ENCODE measurements at places on chromosomes 7 and 10.

DNA sequence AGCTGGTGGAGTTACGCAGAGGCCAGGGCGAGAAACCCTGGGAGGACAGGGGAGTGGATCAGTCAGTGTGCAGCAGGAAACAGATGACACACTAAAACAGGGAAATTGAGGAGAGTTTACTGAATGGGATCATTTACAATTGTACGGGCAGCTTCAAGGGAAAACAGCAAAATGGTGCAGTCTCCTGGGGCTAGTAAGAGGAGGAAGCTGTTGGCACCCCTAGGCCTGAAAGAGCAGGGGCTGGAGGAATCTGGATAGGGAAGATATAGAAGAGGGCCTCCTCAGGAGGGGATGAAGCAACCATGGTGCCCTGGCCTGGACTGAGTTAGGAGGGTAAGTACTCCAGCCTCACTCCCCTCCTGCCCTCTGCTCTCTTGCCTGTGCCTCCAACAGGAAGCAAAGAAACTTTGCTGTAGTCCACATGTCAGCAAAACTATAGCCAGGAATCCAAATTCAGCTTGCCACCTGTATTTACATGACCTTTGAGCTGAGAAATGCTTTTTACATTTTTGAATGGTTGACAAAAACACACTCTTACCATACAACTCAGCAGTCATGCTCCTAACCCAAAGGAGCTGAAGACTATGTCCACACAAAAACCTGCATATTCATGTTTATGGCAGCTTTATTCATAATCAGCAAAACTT lies 52.3 kb upstream of the OPN4 start:
- no peak for DNase-seq

GRCh38 chr7:158606129-158606528 lies 18.5 kb upstream of the PTPRN2 start:
- no peak for DNase-seq

GRCh38 chr7:138987686-138988085 lies 6.5 kb upstream of the KIAA1549 start:
- no peak for DNase-seq

- peak; percentile 74 for DNase-seq
Observed at GRCh38 chr7:24587853-24588252, 14.6 kb downstream of the PALS2 start.

GRCh38 chr10:42754155-42755027 lies 28.2 kb upstream of the BMS1 start:
- no peak for DNase-seq

- no peak for DNase-seq
Observed at GRCh38 chr10:70889291-70889690, 926 bp upstream of the PCBD1 start.

DNA sequence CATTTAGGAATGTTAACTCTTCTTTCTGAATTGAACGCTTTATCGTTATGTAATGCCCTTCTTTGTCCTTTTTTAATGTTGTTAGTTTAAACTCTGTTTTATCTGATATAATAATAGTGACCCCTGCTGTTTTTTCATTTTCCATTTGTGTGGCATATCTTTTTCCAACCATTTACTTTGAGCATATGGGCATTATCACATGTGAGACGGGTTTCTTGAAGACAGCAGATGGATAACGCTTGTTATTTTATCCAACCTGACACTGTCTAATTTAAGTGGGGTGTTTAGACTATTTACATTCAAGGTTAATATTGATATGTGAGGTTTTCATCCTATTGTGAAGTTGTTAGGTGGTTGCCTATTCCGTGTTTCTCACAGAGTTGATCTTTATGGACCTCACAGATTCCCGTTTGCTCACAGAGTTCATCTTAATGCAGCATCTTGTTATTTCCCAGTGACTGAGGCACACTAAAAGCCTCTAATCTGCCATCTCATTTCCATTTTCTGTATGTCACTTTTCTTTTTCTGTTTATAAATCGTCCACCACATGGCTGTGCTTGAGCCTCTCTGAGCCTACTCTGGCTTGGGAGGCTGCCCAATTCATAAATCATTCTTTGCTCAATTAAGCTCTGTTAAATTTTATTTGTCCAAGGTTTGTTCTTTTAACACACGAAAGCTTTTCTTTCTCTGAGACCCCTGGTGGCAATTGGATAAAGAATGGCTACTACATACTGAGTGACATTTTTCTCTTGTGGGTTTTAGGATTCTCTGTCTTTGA lies 286.2 kb downstream of the HTR7 start:
- no peak for DNase-seq

- DNase-seq: no peak
Observed at GRCh38 chr7:50312250-50313162, 8.0 kb downstream of the IKZF1 start.

- DNase-seq: no peak
Observed at GRCh38 chr7:93364806-93365205, 132.6 kb downstream of the VPS50 start.

DNA sequence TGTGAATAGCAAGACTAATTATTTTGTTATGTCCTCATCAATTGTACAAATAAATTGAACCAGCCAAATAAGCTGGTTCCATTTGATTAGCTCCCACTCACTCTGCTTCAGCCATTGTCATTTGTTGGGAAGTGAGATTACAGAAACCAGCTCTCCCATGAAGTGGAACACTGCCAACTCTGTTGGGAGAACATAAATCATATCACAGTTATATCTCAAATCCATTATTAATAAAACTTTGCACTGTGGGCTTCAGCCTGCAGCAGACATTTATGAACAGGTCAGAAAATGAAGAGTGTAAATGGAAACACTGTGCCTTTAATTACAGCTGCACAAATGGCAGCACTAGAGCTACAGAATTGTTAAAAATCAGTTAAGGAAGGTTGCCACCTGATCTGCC lies 46.7 kb upstream of the TEX47 start:
- no peak for DNase-seq

DNA sequence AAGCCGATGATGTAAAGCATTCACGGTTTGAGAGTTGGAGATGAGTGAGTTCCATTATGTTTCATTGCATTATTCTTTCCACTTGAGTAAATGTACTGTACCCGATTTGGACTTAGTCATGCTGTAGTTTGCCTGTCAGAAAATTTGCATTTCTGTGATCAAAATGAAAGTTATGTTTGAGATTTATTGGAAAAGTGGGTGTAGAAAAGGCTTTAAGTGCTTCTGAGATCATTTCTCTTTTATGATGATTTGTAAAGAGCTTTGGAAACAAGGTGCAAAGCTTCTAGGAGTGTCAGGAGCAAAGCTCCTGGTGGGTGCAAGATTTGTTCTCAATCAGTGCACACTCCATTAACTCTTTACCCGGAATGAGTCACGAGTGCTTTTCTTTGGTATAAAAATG lies 204.1 kb upstream of the POM121L12 start:
- no peak for DNase-seq

DNA sequence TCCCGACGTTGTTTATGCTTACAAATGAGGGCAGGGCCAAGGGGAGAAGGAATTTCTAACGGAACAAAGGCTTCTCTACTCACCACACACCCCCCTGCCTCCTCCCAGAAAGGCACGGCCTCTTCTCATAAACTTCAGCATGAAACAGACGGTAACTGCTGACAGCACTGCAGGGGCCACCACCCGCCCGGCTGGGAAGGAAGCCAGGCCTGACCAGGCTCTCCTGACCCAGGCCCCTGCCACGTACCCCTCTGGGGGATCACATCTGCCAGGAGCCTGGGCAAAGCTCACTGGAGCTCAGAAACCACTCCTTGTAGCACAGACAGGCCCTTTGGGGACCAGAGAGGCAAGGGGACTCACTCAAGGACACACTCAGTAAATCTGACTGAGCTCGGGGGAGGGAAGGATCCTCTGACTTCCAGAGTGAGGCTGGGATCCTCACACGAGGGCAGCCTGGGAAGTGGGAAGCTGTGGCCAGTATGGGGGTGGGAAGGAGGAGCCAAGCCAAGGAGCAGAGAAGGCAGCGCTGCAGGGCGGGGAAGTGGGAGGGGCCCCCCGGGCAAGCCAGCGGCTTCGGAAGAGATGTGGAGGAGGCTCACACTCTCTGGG lies 46.1 kb downstream of the ZCCHC24 start:
- DNase-seq: no peak

DNA sequence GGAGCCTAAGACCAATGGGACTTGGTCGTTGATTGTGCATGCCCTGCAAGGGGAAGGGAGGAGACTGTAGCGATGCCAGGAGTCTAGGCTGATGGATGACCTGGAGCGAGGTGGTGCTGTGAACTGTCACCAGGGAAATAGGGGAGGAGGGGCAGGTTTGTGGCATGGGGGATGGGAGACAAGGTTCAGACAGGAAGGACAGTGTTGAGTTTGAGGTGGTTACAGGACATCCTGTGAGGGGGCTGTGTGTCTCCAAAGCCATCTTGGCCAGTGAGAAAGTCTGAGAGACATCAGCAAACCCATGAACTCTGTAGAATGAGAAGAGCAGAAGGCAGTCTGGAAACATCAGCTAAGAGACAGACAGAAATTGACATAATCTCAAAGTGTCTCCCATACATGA lies 38.5 kb upstream of the KDM7A start:
- no peak for DNase-seq

- no peak for DNase-seq
Observed at GRCh38 chr7:20383351-20383750, 52.7 kb downstream of the ITGB8 start.

DNA sequence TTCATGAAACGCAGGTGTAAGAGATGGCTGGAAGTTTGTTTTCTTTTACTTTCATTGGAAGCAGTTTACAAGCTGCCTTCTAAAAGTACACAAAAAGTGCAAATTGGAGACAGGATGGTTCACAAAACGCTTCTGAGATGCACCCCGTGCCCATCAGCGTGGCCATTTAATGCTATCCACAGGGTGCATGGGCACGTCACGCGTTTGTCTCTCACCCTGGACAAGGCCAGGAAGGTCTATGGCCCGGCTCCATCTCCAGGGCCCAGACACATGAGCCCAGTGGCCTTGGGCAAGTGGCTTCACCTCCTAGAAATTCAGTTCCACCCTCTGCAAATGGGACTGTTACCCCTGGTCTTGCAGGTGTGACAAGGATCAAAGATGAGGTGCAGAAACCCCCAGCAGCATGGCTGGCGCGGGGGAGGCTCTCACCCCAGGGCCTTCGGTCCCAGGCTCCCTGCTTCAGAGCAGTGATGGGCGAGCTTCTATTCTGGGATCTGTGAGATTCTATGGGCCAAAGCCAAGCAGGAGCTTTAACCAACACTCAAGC lies 60.8 kb upstream of the EBF3 start:
- no peak for DNase-seq

DNA sequence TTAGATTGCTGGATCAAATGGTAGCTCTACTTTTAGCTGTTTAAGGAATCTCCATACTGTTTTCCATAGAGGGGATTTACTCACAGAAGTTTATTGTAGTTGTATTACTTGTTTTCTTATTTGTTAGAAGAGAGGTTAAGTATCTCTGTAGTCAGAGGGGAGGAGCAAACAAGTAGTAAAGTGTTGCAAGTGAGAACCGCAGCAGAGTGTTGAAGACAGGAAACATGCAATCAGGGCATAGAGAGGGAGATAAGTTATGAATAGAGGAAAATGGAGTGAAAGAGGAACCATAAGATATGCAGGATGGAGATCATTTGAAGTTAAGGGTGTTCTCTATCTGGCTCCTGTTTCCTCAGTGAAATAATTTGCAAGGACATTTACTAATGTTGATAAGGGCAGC lies 331.4 kb upstream of the TMEM229A start:
- DNase-seq: no peak

DNA sequence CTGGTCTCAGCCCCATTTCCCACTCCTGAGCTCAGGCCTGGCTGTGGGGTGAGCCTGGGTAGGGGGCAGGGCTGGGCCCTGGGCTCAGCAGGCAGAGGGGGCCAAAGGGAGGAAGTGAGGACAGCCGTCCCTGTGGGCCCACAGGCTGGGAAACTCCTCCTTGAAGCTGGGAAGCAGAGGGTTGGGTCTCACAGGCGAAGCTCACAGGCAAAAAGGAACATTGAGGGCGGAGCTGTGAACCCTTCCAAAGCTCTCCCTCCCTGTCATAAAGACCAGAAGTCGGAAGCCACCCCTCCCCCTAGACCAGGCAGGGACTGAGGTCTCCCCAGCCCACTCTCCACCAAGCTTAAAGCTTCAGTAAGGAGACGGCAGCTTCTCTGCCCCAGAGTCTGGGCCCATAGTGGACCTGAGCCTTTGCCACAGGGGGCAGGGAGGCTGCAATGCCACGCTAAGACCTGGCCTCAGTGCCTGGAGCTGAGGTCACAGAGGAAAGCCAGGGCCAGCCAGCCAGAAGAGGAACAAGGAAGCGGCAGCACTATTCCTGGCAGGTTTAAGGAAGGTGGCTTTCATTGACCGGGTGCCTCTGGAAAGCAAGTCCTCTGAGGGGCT lies 1.0 kb upstream of the KCP start:
- DNase-seq: no peak

DNA sequence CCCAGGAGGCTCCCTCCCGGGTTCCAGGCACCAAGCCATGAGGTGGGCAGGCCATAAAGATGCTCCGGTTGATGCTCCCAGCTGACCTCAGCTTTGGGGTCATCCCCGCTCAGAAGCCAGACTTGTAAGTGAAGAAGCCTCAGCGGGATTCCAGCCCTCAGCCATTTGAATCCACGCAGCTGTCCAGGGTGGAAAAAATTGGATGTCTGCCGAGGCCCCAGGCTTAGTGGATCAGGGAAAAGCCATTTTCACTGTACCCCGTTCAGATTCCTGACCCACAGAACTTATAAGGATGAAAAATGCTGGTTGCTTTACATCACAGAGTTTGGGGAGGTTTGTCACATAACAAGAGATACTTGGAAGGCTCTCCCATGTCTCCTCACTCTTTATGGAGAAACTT lies 49.2 kb upstream of the CPN1 start:
- DNase-seq: no peak

GRCh38 chr10:30675791-30676718 lies 46.5 kb upstream of the LYZL2 start:
- no peak for DNase-seq

DNA sequence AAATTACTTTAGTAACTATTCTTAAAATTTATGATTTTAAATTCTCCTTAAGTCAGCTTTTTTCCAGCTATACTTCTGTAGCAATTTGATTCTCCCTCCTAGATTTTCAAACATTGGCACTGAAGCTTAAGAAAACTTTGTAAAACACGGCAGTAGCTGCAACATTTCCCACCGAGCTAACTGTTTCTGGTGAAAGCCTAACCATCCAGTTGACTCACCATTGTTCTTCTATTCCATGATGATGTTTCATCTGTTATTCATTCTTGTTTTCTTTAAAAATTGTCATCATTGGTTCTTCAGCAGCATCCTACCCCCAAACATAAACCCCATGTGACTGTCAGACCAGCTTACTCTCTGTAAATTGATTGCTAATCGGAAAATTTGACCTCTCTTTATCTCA lies 312.3 kb downstream of the DGKB start:
- no peak for DNase-seq

- DNase-seq: no peak
Observed at GRCh38 chr7:2248984-2249694, 7.1 kb downstream of the NUDT1 start.

DNA sequence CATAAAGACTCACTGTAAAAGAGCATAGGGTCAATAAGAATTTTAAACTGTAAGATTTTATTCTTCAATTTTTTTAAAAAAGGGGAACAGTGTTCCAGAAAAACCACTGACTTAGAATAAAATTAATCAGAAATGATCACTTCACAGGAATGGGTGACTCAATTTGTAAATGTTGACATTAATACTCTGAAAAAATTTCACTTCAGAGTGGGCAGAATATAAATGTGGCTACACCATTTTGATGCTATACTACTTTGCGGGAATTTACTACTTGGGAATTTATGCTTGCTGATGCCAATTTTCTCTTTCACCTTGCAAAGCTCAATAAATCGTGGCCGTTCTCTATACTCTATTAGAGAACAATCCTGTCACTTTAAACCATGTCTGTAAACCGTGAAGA lies 126.9 kb downstream of the HIBADH start:
- DNase-seq: no peak

- no peak for DNase-seq
Observed at GRCh38 chr10:70254778-70255328, 21.6 kb upstream of the PPA1 start.
